ENCODE measurements at places on chromosomes 6 and 20.

- DNase-seq = no peak
Measured at GRCh38 chr20:251354-251753, 6.2 kb upstream of the DEFB132 start.

GRCh38 chr6:6251555-6252280, 68.7 kb downstream of the F13A1 start:
- DNase-seq = no peak

GRCh38 chr6:14729129-14729871, 516.6 kb upstream of the JARID2 start:
- no peak for DNase-seq

- no peak for DNase-seq
Measured at GRCh38 chr6:112154711-112155110, 67.3 kb downstream of the FAM229B start.

GRCh38 chr6:154358019-154358545, 1.5 kb upstream of the IPCEF1 start:
- no peak for DNase-seq

DNA sequence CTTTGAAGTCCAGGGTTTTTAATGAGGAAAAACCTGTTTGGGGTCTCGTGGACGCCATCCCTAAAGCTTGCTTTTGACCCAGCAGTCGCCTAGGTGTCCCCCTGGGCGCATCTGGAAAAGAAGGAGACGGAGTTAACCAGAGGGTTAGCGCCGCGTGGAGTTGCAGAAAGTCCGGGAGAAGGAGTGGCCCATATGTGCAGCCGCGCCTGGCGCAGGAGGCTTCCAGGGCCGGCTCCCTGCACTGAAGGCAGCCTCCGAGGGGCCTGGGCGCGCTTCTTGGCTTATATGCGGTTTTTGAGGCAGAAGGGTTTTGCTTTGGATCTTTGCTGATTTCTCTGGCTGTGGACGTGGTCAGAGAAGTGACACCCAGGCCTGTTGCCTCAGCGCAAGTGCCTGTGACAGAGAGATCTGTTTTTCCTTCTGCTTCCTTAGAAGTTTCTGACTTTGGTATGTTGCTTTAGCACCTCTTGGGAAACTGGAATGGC, 987 bp downstream of the TMEM181 start:
- peak; percentile 40 for DNase-seq

- DNase-seq = no peak
Measured at GRCh38 chr20:35017099-35017835, 61.6 kb downstream of the MYH7B start.

GRCh38 chr20:8443464-8444072, 311.5 kb downstream of the PLCB1 start:
- DNase-seq = no peak

GRCh38 chr20:46349742-46350056, 41.4 kb upstream of the CDH22 start:
- no peak for DNase-seq

- DNase-seq = no peak
Measured at GRCh38 chr20:38748861-38749149, 545 bp downstream of the ACTR5 start.

- DNase-seq = no peak
Measured at GRCh38 chr6:112204350-112204706, 50.0 kb downstream of the LAMA4 start.

DNA sequence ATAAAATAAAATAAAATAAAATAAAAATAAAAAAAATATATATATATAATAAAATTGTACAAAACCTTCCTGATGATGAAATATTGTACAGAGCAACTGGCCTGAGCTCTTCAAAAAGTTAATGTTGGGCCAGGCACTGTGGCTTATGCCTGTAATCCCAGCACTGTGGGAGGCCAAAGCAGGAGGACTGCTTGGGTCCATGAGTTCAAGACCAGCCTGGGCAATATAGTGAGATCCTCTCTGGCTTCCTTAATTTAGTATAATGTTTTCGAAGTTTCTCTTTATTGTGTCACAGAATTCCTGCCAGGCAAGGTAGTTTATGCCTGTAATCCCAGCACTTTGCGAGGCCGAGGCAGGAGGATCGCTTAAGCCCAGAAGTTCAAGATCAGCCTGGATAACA, 113.9 kb upstream of the SALL4 start:
- DNase-seq = no peak

DNA sequence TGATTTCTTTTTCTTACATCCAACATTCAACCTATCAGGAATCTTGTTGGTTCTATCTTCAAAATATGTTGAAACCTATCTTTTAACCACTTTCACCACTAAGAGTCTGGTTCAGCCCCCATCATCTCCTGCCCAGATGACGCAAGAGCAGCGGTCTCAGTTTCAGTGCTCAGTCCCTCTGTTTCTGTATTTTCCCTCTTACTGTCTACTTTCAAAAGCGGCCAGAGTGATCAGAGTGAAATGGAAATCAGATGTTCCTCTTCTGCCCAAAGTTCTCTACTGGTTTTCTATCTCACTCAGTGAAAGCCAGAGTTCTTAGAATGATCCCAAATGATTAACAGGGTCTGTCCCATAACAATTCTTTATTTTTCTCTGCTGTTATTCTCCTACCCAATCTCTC, 147.9 kb upstream of the PDE7B start:
- DNase-seq = peak; percentile 12

GRCh38 chr6:33823806-33824205, 20.0 kb upstream of the MLN start:
- DNase-seq = no peak
